Cortex of kidney (tissue), 1 donor: ENCODE measurements at places on chromosomes 13 and 19.

GRCh38 chr19:12913011-12913561 is 6.0 kb downstream of the SYCE2 start:
- DNase-seq: no peak

- no peak for DNase-seq
Observed at GRCh38 chr19:11435833-11436313, 438 bp downstream of the PRKCSH start.

GRCh38 chr13:110275931-110276552 is 30.9 kb downstream of the COL4A1 start:
- DNase-seq: no peak

- DNase-seq: no peak
Observed at GRCh38 chr13:35518337-35518946, 42.0 kb upstream of the MAB21L1 start.

- DNase-seq: no peak
Observed at GRCh38 chr19:10402441-10403038, 802 bp downstream of the CDC37 start.

DNA sequence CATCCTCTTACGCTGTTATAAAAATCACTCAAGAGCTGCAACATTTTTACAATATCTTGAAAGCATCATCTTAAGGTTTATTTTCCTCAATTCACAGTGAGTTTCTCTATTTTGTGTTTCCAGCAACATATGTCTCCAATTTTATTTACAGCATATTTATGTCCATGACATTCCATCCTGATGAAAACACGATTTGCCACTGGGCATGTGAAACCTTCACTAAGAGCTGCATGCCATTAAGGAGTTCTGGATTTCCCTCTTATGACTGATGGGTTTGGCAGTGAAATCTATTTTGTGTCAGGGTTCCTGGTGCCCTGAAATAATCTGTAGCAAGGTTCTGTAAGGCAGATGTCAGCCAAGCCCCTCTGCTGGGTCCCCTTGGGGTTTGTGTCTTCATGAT is 527.6 kb upstream of the KLF12 start:
- DNase-seq: no peak

GRCh38 chr13:99446242-99446641 is 55.0 kb upstream of the TM9SF2 start:
- no peak for DNase-seq

DNA sequence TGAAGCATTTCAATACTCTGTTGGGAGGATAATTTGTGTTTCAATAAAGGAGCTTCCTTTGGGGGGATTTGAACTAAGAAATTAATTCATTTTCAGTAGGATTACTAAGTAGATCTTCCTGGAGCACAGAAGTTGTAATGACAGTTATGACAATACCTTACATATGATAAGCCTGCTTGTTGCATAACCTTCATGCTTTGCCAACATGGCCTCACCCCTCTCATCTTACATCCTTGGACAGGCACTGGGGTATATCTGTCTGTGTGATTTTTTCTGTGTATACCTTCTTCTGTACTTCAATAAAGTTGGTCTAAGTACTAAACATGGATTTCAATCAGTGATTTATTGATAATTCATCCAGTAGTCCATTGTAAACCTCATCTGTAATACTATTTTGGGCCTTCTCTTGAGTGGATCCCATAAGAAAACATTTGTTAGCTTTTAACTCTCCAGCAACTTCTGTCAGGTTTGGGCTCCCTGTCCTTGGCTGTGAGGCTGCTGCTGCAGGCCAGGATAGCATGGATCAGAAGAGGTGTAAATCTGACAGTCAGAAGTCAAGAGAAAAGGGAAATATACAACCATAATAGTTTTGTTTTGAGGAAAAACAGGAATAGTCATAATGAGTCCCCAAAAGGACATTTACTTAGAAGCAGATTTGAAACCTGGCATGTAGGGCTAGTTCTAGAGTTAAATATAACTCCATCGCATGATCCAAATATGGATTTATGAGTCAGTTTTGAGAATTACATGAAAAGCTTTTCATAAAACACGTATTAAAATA is 422.2 kb downstream of the KLF5 start:
- DNase-seq: no peak

- DNase-seq: no peak
Observed at GRCh38 chr13:36084131-36084530, 47.1 kb downstream of the DCLK1 start.

- DNase-seq: no peak
Observed at GRCh38 chr19:15264061-15264932, 32.0 kb upstream of the EPHX3 start.

GRCh38 chr13:22536851-22537250 is 643.9 kb upstream of the SGCG start:
- DNase-seq: no peak

- DNase-seq: no peak
Observed at GRCh38 chr19:55460670-55461258, 678 bp downstream of the ISOC2 start.
